ENCODE measurements at places on chromosomes 5 and 9.

GRCh38 chr9:136399176-136400037, 563 bp downstream of the SNAPC4 start:
- peak; percentile 10 for DNase-seq

GRCh38 chr9:36092014-36092413, 44.5 kb upstream of the GLIPR2 start:
- DNase-seq = no peak

- no peak for DNase-seq
These were observed 40.2 kb upstream of the ZNF354A start for GRCh38 chr5:178770621-178771020.

- DNase-seq = no peak
These were observed 10.2 kb downstream of the FAM163B start for GRCh38 chr9:133598978-133599377.

DNA sequence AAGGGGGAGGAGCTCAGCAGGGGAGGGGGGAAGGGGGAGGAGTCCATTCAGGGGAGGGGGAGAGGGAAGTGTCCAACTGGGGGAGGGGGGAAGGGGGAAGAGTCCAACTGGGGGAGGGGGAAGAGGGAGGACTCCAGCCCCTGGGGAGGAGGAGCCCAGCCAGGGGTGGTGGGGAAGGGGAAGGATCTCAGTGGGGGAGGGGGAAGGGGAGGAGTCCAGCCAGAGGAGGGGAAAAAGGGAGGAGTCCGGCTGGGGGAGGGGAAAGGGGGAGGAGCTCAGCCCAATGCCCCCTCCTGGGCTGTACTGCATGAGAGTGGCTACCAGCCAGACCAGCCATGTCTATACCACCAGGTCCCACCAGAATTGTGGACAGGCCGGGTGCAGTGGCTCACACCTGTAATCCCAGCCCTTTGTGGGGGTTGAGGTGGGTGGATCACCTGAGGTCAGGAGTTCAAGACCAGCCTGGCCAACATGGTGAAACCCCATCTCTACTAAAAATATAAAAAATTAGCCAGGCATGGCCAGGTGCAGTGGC, 30.6 kb upstream of the ADAMTS2 start:
- DNase-seq = no peak

Data from fibroblast of villous mesenchyme (primary cell).